ENCODE measurements at places on chromosomes 7 and 10.

- DNase-seq: no peak
Observed at GRCh38 chr7:3928727-3929515, 627.9 kb downstream of the SDK1 start.

DNA sequence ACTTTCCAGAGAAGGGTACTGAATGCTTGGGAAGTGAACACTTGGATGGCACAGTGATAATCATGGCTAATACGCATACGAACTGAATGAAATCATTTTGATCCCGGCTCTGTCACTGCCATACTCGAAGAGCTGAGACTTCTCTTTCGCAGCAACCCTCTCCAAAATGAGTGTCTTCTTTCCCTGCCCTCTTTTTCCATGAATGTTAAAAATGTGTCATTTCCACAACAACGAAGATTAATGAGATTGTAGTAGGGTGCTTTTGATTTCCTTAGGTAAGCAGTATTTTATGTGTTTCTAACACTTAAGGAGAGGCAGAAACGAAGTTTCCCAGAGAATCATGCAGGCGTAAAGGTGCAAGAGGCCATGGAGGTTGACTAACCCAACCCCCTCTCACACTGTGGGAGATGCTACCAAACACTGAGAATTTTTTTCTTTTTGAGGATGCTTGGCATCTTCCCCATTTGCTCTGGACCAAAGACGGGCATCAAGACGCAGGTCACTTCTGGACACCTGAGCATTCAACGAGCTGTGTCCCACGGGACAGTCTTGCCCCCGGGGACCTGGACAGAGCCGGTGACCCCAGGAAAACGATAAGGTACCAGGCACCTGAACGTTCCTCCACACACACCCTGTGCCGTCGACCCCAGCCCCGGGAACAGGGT lies 823 bp downstream of the COPG2 start:
- DNase-seq: no peak

GRCh38 chr10:110436554-110437350 lies 61.0 kb upstream of the DUSP5 start:
- DNase-seq: no peak

DNA sequence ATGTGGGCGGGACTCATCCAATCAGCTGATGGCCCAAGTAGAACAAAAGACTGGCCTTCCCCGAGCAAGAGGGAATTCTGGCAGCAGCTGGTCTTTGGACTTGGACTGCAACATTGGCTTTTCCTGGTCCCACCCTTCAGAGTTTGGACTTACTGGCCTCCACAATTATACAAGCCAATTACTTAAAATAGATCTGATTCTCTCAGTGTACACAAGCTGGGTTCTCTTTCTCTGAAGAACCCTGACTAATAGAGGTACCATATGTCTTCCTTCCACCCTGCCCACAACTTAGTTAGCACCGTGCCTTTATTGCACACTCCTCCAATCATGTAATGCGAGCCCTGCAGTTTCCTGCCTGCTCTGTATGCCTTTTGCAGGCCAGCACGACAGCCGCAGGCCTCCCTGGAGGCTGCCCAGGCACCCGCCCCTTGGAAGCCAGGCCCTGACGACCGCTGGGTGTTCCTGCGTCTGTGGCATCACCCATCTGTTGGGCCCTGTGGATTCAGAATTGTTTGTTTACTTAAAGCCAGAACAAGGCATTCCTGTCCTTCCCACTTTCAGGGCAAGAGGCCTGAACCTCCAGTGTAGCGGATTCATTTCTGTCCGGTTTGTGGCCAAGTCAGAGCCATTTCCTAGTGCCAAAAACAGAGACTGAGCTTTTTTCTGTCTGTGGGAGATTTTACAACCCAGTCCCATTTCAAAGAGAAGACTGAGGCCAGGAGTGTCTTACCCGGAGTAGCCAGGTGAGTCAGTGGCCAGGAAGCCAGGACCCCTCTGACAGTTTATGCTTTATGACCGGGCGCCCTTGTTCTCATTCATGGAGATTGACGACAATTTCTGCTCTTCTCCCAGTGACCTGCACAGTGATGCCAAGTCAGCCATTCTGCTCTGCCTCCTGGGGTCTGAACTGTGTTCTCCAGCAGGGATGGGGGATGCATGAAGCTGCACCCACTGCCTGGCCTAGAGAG lies 968 bp upstream of the INMT start:
- no peak for DNase-seq

DNA sequence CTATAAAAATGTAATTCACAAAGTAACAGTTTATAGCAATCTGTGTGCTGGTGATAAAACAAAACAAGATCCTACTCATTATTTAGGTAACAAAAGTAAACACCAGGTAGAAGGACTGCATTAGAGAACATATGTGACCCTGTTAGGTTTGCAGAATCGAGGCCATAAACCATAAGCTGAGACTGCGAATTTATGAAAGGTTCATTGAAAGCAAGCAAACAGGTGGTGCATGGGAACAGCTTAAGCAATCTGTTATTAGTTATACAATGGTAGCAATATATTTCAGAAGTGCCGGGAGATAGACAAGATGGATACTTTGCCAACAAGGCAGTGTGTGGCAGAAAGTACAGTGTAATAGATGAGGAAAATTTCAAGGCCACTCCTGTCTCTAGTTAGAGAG lies 23.5 kb upstream of the FAM133B start:
- no peak for DNase-seq

GRCh38 chr10:44393051-44393630 lies 8.2 kb upstream of the CXCL12 start:
- no peak for DNase-seq

GRCh38 chr10:112732277-112732921 lies 217.6 kb upstream of the TCF7L2 start:
- no peak for DNase-seq

DNA sequence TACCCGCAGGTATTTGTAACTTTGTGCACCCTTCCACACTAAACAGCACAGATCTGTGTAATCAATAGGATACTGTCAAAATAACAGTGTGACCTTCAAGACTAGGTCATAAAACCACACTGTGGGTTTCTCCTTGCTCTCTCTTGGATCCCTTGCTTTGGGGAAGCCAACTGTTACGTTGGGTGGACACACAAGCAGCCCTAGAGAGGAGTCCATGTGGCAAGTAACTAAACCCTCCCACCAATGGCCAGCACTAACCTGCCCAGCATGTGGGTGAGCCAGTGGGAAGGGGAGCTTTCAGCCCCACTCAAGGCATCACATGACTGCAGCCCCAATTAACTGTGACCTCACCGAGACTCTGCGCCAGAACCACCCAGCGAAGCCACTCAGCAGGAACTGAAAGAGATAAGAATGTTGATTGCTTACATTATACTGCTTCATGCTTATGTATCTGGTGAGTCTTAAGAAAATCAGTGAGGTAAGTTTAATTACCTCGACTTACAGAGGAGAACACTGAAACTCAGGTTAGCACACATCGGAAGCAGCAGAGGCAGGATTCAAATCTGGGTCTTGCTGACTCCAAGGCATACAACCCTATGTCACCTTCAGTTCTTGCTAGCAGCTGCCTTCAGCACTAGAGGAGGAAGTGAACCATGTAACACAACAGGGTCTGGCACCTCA lies 9.4 kb upstream of the ZC3HAV1 start:
- no peak for DNase-seq

- no peak for DNase-seq
Observed at GRCh38 chr10:33136271-33136670, 178.2 kb upstream of the ITGB1 start.

All from activated CD8-positive, alpha-beta memory T cell treated with anti-CD3 and anti-CD28 coated beads for 24 hours (primary cell).